ENCODE measurements at places on chromosomes 7 and 10.

- DNase-seq = no peak
These were observed 196.1 kb downstream of the NXPH1 start for GRCh38 chr7:8629504-8629903.

DNA sequence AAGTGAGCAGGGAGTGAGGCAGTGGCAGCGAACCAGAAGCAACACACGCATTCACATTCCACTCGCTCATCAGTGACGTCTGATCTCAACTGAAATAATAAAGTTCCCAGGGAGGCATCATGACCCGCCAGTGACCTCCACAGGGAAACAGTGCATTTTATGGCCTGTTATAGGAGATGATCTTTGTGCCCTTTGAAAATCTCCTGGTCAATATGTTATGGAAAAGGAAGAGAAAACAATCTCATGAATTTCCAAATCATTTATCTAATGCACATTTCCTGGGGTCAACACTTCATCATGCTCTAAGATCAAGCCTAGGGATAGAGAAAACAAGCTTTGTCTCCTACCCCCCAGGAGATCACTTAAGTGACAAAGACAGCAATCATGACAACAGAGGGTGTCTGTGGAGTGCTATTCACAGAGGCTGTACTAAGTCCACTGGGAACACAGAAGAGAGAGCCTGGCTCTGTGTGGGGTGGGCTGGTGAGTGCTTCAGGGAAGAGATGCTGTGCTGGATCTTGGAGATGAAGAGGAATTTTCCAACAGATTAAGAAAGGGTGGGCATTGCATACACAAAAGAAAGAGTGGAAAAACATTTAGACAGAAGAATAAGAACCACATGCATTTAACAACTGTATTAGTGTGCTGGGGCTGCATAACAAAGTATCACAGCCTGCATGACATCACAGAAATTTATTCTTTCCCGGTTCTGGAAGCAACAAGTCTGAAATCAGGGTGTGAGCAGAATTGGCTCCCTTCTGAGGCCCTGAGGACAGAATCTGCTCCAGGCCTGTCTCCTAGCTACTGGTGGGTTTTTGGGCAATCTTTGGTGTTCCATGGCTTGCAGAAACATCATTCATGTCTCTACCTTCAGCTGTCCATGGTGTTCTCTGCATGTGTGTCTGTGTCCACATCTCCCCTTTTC is 613.9 kb upstream of the IGFBP3 start:
- no peak for DNase-seq

GRCh38 chr10:125257521-125258108 is 97.3 kb upstream of the CTBP2 start:
- no peak for DNase-seq

DNA sequence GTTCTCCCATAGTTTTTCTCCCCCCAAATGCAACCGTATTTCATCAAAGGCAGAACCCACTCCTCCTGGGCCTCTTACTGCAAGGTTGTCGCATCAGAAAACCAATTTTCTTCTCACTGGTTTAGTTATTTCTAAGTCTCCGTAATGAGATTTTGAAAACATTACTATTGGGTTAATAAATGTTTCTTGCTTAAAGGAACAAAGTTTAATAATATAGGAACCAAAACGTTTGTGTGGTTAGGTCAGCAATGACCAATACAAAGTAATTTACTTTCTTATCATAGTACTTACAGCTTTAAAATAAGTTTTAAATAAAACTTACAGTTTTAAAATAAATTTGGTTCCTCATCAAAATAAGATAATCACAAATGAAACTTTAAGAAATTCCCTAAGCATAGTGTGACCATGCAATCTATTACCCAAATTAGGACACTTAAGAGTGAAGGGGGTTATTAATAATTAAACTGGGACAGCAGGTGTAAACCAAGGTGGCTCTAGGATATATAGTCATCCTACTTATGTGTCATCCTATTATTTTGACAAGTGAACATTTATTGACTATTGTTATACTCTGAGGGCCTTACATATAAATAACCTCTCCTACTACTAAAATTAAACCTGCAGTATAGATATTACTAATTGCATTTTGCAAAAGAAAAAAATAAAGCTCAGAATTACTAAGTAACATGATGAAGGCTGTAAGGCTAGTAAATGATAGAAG is 415.4 kb upstream of the LRRN3 start:
- no peak for DNase-seq

DNA sequence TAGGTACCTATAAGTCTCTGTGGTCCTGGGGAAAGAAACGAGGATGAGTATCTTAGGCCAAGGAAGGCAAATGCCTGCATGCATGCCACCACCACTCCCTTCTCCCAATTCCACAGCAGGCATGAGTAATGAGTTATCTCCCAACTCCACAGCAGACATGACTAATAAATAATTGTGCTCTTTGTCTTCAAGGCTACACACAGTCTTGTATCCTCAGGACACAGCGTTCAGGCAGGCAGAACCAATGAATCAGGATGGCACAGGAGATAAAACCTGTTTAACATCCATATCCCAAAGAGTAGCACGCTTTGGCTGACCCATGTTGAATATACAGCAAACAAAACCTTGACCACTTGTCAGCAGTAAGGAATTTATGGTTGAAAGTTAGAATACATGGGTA is 229.7 kb upstream of the NFE2L3 start:
- no peak for DNase-seq

DNA sequence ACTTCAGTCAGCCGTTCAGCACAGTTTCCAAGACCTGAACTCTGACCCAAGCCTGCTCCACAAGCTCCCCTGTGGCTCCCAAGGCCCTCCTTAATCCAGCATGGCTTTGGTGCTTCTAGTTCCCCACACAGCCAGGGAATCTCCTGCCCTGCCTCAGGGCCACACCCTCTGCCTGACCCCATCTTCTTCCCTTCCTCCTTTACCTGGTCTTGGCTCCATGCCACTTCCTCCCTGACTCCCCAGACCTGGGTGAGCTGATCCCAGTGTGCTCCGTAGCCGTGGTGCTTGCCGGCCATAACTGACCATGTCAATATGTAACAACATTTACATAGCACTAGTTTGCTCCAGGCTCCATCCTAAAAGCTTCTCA is 20.0 kb downstream of the TMEM273 start:
- DNase-seq = no peak

DNA sequence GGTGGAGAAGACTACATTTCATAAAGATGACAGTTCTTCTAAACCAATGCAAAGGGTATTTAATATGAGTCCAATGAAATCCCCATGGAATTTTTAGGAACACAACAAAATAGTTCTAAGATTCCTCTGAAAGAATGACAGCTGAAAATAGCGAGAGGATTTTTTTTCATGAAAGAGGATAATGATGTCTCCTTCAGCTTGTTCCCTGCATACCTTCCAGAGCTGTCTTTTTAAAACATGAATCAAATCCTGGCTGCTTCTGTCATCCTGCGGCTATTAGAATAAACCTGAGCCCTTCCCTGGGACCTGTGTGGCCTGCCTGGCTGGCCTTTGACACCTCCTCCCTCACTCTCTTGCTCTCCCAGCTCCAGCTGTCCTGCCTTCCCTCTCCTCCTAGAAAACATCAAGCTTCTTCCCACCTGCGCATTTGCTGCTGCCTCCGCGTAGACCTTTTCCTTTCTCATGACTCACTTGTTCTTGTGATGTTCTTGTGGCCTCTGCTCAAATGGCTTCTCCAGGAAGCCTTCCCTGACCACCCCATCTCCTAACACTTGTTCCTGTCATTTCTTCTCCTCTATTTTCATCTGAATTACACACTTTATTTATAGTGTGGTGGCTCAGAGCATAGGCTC is 57.4 kb downstream of the EEPD1 start:
- no peak for DNase-seq

GRCh38 chr10:42490368-42490767 is 148.0 kb downstream of the ZNF33B start:
- no peak for DNase-seq

GRCh38 chr10:112246-112645 is 23.0 kb upstream of the ZMYND11 start:
- DNase-seq = no peak

DNA sequence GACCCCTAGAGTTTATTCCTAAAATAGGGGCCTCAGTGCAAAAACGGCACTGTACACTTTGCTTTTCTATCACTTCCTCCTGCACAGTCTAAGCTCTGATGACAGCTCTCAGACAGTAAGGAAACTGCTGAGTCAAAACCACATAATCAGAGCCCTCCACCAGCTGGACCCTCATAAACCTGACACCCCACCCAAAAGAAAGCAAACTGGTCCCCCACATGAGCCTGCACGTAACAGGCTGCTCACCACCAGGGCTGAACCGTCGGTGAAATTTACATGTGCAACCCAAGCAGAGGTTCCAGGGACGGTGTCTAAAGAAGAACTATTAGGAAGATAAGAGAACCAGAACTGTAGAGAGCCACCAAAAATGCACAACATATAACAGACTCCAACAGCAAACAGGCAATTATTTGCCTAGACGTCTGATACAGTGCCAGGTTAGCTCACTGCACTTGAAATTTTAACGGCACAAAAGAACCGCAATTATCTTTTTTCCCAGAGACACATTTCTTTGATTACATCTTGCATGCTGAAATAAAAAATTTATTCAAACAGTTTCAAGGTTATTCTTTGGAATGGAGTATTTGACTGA is 19.6 kb downstream of the SGMS1 start:
- no peak for DNase-seq

GRCh38 chr10:63670291-63670898 is 149.2 kb downstream of the REEP3 start:
- DNase-seq = no peak

DNA sequence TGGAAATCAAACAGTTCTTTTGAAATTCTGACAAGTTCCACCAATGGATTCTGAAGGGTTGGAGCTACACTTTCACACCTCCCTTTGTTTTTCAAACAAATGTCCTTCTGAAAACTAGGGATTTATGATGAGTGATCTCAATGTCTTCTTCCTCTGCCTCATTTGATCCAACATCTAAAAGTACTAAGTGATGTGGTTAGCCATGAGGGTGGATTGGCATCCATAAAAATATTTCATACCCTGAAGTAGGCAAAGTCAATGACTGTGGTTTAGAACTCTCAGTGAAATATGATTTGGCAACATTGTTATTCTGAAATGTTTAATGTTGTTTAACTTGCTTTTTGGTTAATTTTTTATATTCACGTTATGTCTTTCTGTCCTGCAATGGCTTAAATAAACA is 136.9 kb downstream of the MBL2 start:
- no peak for DNase-seq

DNA sequence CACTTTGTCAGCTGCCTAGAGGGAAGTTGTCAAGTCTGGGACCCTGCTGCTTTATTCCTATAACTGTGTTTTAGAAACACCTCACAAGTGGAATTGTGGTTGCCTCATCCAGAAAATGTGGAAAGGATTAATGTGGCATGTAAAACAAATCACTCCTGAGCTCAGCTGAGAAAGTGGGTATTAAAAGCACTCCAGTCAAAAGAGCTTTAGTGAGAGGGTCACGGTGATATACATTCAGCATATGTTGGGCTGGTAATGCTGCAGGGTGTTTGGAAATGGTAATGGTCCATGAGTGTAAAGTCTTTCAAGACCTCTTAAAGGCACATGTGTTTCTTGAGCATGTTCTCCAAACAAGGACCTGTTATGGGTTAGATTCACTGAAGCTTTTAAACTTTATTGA is 318.2 kb upstream of the MEOX2 start:
- no peak for DNase-seq

GRCh38 chr10:132726194-132726593 is 59.8 kb downstream of the NKX6-2 start:
- DNase-seq = no peak

- no peak for DNase-seq
These were observed 55.5 kb upstream of the FIGNL1 start for GRCh38 chr7:50505553-50506210.

DNA sequence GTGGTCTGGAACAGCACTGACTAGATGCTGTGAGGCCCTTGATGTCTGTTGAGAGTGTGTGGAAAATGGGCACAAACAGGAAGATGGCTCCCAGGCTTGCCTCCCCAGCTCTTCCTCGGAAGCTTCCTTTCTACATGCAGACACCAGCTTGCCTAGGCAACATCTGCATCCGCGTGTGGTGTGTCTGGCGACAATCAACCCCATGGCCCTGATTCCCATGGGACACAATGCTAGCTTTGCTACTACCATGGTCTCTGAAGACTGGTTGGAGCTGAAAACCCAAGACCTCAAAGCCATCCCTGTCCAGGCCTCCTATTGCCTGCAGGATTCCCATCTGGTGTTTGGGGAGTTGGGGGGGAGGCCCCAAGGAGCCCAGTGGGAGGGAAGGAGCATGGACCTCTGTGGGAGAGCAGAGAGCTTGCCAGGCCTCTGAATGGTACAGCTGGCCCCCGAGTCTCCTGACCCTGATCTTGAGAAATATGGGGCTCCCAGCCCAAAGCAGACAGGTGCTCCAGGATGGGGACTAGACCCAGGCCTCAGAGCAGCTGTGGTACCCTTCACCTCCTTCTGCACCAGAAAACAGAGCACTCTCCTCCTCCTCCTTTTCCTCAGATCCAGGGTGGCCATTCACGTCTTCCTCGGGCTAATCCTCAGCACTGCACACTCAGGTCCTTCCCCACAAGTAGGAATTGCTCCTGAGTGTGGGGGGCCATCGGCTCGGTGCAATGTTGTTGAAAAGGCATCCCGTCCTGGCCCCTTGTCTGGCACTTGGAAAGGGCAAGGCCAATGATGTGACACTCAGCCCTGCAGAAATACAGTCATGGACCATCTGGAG is 57.6 kb downstream of the ARHGAP22 start:
- DNase-seq = no peak

DNA sequence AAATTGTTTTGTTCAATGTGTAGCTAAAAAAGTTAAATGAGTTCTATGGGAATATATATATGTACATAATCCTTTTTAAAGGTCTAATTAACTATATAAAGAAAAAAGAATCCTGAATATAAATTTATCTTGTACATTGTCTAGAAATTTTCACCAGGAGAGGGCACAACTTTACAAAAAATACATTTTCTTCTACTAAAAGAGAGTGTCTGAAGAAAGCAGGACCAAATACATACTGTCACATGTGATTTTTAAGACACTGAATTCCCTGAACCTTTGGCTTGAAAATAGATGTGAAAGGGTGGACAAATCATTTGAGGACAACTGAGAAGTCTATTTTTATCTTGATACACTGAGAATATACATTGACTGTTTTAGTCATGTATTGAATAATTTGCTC is 204.3 kb downstream of the DGKB start:
- DNase-seq = no peak

- DNase-seq = no peak
These were observed 167.9 kb downstream of the DIP2C start for GRCh38 chr10:521261-522250.

DNA sequence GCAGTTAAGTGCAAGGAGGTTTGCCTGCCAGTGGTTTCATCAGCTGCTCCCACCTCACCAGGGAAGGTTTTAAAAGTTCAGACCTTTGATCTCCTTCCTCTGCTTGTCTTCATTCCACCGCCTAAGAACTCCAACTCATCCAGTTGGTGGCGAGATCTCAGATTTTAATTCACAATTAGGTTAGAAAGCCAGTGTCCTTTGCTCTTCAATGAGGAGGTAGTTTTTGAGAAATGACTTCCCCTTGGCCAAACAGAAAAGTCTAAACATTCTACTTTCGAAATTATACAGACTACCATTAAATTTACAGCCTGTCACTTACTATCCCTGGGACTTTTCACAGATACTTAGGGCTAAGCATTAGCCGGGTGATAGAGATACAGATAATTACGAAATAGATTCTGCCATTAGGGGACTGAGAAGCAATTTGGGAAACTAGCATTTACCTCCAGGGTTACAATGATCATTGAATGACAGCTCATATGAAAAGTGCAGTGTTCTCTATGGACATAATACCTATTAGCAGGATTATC is 513.4 kb upstream of the GHITM start:
- no peak for DNase-seq

GRCh38 chr7:114152314-114152938 is 233.6 kb upstream of the PPP1R3A start:
- DNase-seq = no peak

Data from CD8-positive, alpha-beta memory T cell (primary cell).